ENCODE measurements at places on chromosomes 4 and X.

- no peak for DNase-seq
Measured at GRCh38 chr4:77605210-77605902, at the start of gene CXCL13. Gene CXCL13, plus strand, starts transcription at chr4:77605820. Its CDS starts 46 bp downstream, at chr4:77605866.

DNA sequence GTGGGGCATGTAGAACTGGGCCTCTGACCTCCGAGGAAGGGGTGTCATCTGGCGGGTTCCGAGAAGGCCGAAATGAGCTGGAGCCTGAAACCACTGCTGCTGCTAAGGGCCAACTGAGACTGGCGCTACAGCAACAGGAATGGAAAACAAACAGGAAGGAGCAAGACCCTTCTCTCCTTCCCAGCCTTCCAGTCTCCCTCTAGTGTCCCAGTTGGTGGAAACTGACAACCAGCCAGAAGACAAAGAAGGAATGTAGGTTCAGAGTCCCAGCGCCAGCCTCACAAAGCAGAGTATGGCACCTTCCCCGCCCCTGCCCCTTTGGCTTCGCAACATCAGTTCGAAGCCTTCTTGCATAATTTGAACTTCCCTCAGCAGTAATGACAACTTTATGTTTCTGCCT lies 24.4 kb upstream of the PDZD4 start:
- DNase-seq = no peak

- no peak for DNase-seq
Measured at GRCh38 chr4:85102606-85103005, 136.1 kb upstream of the WDFY3 start.

- DNase-seq = no peak
Measured at GRCh38 chr4:104758574-104758973, 263.9 kb upstream of the CXXC4 start.

DNA sequence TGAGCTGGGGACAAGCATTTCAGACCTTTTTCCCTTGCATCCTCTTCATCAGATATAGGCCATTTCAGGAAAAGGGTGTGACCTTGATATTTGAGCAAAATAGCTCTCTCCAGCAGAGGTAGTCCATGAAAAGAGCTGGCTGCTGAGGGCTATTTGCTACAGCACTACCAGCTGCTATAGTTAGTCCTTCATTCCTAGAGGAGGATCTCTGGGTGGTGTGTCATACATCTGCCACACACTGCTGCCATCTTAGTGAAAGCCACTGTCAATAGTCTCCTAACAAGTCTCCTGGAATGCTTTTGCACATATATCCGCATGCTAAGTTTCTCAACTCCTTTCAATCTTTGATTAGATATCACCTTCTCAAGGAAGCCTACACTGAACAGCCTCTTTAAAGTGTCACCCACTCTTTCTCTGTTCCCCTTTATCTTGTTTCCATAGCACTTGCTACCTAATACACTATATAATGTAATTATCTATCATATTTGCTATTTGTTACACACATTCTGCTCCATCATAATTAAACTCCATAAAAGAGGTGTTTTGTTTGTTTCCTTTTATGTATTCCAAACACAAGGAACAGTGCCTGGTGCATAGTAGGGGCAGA lies 131.9 kb downstream of the TBC1D19 start:
- no peak for DNase-seq

- DNase-seq = peak; percentile 3
Measured at GRCh38 chr4:134862116-134862515, 660.5 kb upstream of the PABPC4L start.

DNA sequence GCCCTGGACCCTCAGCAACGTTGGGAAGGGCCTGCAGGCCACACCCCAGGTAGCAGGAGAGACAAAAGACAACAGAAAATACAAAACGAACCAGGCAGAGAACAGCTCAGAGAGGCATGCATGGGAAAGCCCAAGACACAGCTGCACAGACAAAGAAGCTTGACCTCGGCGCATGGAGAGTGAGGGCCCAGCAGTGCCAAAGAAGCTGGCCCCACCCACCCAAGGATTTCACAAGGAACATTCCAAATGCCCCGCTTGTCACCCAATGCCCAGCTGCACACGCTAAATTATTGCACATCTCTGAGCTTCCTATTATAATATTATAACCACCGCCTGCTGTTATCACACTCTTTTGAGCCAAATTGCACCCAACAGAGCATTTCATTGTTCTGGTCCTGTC lies 147.7 kb upstream of the TBL1X start:
- no peak for DNase-seq

DNA sequence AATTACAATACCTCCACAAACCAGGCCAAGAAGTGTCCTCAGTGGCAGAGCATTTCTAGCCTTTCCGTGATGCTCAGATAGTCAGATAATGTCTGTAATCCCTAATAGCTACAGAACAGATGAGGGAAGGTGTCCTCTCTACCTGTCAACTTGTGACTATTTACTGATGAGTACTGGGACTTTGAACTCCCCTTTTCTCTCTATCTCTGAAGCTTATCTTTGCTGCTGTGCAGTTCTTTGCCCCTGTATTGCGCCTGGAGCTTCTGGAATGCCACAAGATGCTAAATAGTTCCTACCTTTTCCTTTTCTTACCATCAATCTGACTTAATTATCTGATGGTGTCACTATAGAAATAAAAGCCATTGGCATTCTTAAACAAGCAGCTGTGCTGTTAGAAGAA lies 30.5 kb downstream of the FGF2 start:
- DNase-seq = no peak

DNA sequence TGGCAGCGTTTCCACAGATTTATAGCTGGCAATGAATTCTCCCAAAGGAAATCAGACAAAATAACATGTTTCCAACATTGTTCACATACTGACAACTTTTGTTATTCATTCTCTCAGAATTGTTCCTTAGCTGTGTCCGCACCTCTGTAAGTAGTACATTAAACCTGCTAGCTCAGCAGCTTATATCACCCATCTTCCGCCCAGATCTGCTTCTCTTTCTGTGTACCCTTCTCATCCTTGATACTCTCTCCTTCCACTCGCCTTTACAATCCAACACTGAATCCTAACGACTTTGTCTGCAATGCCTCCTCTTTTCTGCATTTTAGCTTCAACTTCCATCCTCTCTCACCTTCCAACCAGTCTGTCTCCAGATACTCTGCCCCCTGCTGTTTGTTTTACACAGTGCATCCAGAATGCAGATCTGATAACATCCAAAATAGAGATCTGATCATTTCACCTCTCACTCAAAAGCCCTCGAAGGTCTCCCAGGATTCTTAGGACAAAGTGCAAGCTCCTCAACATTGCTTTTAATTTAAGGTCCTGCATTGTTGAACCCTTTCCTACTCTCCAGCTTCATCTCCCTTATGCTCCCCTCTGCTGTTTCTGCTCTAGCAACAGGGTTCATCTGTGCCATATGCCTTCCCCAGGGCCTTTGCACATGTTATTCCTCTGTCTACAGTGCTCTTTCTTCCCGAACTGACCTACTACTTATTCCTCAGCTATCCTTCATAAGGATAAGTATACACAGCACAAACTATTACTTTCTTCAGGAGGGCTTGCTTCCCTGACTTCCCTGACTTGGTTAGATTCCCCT lies 67.3 kb upstream of the VBP1 start:
- no peak for DNase-seq

GRCh38 chr4:15951781-15952180 lies 11.2 kb downstream of the FGFBP2 start:
- DNase-seq = no peak

GRCh38 chrX:17567187-17567586 lies 170.1 kb upstream of the SCML1 start:
- DNase-seq = no peak

DNA sequence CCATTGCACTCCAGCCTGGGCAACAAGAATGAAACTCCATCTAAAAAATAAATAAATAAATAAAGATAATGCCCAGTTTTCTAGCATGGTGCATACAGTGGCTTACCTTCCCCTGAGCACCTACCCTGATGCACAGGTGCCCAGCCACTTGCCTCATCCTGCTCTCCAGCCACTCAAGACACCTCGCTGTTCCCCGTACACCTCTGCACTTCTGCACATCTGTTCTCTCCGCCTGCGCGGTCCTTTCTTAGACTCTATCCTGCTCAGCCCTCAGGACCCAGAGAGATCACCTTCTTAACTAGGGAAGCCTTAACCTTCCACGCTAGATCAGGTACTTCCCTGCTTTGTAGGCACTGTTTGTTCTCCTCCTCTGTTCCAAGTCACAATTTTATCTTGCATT lies 2.9 kb downstream of the EVC start:
- no peak for DNase-seq

- DNase-seq = peak; percentile 28
Measured at GRCh38 chr4:77538144-77538543, 67.5 kb upstream of the CXCL13 start.

- peak; percentile 79 for DNase-seq
Measured at GRCh38 chr4:183449193-183449882, 4.9 kb downstream of the CDKN2AIP start.

DNA sequence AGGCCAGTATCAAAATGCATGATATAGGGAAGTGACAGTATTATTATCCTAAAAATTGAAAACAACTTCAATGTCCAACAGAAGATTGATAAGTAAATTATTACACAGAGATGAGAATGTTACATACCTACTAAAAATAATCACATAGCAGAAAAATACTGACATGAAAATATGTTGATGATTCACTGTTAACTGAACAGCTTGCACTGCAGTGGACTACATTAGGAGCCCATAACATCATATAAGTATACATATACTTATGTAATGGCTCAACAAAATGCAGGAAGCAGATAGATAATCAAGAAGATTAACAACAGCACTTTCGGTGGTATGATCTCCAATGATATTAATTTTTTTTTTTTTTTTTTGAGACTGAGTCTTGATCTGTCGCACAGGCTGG lies 7.1 kb downstream of the CLOCK start:
- DNase-seq = no peak

DNA sequence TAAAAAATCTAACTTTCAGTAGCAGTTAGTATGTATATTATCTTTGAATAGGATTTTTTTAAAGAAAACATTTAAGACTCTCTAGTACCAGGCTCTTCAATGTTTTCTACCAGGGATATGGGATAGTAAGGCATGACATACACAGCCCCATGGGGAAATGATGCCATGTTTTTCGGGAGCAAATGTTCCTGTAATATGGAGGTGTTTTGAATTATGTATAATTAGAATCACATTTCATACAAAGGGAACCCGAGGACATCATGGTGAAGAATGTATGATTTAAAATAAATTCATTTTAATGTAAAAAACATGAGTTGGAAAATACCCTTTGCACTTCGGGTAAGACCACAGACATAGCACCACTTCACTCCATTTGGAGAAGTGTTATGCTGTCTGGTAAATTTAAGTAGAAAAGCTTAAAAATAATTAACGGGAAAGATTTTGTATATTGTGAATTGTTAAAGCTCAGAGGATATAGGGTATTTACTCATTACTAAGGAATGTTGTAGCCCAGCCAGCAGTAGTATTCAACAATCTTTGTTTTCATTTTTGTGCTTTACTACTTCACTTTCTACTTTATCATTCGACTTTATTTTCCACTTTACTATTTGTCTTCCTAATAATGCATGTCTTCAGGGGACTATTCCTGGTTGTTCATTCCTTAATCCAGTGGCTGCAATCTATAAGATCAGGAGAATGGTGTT lies 2050.7 kb downstream of the ARAP2 start:
- DNase-seq = peak; percentile 20

GRCh38 chrX:138708268-138708667 lies 3.2 kb downstream of the FGF13 start:
- DNase-seq = no peak

DNA sequence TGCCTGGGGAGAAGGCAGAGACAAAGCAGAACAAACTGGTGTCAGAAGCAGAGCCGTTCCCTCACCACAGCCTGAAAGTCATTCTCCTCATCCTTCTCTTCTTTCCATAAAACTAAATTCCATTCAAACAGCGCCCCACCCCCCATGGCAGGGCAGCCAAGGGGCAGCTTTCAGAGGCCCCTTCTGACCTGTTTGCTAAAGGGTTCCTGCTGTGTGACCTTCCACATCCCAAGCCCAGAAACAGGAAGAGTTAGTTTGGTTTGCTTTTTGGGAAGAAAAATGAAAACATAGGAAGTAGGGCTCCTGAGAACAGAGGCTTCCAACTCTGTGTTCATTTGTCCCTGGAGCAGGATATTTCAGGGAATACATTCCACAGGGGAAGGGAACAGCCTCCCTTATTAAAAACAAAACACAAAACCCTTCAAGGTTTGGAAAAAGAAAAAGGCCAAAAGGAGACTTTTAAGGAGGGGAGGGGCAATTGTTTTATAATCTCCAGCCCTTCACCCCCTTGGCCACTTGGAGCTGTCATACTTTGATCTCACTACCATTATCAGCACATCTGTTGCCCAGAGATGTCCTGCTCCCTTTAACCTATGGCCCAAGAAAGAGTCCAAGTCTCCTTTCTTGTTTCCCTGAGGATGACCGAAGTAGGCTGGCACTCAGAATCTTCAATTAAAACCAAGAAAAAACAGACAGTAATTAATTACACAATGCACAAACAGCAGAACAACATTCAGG lies 25.3 kb downstream of the STARD8 start:
- no peak for DNase-seq

GRCh38 chrX:53605004-53605403 lies 81.5 kb downstream of the HUWE1 start:
- DNase-seq = no peak

DNA sequence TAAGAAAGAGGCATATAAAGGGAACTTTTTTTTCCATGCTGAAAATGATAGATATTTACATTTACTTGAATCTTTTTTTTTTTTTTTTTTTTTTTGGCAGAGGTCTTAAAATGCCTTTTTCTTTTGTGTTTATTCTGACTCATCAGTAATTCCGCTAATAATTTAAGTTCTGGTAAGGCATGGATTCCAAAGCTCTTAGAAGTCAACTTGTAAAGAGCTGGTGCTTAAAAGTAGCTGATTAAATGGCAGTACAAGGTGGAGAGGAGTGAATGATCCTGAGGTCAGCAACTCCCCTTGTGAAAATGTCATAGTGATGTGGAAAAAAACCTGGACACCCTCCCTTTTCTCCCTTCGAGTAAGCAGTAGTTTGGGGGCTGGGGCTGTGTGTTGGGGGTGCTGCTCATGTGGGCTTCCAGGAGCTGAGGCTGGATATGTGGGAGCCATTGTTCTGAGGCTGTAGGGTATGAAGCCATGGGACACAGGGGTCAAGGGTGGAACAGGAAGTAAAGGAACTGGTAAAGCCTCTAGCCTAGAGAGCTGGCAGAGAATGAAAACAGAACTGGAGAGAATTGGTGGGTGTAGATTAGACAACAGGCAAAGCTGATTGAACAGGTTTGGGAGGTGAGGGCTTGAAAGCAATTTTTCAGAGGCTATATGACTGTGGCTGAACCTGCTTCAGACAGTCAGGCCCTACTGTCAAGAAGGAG lies 41.0 kb upstream of the PITX2 start:
- peak; percentile 63 for DNase-seq

- DNase-seq = no peak
Measured at GRCh38 chrX:19293606-19294325, 50.0 kb upstream of the PDHA1 start.

DNA sequence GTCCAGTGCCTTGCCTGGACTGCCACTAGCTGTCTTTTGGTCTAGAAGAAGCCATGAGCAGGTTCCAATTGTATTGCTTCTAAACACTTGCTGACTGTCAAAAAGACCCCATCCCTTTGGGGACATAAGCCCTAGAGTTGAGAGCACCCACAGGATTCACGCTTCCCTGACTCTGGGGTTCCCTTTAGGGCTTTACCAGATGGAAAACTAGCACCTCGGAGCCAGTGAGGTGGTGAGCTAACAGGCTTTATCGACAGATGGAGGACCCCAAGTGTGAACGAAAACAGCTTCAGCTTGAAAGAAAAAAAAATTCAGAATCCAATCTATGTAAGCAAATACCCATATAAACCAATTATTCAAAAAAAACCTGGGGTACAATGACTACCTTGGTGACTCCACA lies 90.8 kb downstream of the NAA11 start:
- DNase-seq = no peak

Data from non-pigmented ciliary epithelial cell (primary cell).